HFFc6 (cell line): ENCODE measurements at places on chromosomes 5 and 9.

- no peak for DNase-seq
Measured at GRCh38 chr5:95726811-95727763, 4.0 kb upstream of the RHOBTB3 start.

DNA sequence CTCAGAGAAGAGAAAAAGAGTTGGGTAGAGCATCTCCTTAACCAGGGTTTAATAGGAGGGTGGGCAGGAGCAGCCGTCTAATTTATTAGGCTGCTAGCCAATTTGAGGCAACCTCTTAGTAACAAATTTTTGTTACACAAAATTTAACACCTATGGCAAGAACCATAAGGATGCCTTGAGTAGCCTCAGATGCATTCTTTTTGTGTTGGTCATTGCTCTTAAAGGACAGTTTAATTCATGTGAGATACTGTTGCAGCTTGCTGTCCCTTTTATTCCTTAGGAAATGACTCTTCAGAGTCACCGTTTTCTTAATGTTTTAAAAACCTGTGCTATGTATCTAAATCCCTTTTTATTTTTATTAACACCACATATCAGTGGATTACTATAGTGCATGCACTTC, 255.1 kb downstream of the MAST4 start:
- no peak for DNase-seq

- no peak for DNase-seq
Measured at GRCh38 chr5:91142819-91143218, 240.3 kb downstream of the ARRDC3 start.

DNA sequence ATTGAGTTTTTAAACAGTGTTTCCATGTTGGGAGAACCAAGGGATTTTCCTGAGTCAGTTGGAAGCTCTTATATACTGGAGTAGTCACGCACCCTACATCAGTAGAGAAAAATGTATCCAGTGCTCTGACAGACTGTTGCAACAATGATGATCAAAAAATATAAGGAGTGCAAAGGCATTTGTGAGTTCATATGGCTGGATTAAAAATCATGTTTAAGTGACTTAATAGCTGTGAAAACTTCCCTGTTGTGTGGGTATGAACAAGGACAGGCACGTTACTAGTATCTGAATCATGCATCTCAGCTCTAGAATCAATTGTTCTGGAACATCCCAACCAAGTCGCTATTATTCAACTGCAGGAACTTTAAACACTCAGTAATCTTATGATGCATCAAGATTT, 229.7 kb downstream of the ROR2 start:
- no peak for DNase-seq

- DNase-seq, result peak; percentile 9
Measured at GRCh38 chr5:122805481-122805880, 30.6 kb downstream of the SNX2 start.

DNA sequence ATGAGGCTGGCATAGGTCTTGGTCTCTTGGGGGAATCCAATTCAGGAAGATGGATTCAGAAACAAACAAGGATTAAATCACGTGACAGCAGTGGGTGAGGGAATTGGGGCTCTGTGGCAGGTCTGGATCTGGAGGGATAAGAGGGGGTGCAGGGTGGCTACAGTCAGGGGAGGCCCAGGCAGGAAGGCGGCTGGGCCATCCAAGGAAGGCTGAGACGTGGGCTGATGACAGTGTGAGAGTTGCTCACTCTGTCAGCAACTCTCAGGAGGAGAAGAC, 65.8 kb upstream of the COL5A1 start:
- DNase-seq, result no peak

GRCh38 chr9:135714242-135715055, 12.5 kb downstream of the KCNT1 start:
- no peak for DNase-seq

DNA sequence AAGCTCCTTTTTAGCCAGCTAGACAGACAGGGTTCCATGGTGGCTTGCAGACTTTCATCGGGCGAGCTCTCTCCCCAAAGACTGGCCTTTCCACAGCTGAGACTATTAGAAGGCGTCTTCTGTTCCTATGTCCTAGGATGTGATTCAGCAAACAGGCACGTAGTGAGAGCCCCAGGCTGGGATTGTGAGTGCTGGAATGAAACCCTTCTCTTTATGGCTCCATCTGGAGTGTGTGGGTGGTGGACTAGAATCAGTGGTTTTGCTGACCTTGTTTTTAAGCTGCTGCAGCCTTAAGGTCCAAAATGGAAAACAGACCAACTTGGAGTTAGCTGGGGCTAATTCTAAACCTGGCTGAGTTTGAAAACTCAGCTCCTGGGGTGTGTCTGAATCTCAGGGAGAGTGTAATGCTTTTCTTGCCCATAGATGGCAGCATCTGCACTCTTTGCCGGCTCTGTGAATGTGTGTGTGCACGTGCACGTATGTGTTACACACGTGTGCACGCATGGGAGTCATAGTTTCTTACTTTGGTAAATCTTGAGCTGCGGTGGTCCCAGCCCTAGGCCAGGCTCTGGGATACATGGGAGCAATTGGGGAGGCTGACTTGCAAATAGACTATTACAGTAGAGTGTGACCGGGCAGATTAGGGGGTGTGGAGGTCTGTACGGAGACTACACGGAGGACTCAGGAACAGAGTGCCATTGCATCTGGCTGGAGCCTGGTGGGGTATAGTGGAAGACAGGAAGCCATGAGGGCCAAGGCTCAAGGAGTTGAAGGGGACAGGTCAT, 10.7 kb downstream of the GSN start:
- DNase-seq, result peak; percentile 98

DNA sequence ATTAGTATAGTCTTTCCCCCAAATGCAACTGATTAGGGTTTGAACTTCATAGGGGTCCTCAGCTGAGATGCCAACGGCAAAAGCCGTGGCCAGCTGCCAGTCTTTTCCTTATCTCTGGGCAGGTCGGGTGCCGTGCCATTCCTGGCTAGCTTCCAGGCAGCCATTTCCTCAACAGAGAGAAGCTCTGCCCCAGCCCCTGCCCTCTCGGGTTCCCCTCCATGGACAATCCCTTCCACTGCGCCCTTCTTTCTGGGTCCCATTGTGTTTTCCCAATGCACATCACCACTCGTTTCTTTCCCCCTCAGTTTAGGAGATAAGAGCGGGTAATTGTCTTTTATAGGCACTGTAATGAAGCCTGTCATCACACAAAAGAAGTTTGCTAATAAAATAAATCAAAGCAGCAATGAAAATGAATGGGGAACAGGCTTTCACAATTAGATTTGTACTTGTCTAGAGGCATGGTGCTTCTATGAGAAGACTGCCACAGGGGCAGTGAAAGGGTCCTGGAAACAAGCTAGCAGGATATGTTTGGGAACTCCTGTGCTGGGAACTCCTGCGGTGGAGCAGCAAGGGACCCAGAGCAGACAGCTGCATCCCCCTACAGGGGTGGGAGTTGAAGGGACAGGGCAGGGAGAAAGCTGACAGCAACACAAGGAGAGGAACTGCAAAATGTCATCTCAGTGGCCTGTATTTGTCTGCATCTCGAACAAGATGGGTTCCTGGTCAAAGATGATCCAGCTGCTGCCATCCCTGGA, 48.0 kb upstream of the SAP30L start:
- DNase-seq, result no peak

DNA sequence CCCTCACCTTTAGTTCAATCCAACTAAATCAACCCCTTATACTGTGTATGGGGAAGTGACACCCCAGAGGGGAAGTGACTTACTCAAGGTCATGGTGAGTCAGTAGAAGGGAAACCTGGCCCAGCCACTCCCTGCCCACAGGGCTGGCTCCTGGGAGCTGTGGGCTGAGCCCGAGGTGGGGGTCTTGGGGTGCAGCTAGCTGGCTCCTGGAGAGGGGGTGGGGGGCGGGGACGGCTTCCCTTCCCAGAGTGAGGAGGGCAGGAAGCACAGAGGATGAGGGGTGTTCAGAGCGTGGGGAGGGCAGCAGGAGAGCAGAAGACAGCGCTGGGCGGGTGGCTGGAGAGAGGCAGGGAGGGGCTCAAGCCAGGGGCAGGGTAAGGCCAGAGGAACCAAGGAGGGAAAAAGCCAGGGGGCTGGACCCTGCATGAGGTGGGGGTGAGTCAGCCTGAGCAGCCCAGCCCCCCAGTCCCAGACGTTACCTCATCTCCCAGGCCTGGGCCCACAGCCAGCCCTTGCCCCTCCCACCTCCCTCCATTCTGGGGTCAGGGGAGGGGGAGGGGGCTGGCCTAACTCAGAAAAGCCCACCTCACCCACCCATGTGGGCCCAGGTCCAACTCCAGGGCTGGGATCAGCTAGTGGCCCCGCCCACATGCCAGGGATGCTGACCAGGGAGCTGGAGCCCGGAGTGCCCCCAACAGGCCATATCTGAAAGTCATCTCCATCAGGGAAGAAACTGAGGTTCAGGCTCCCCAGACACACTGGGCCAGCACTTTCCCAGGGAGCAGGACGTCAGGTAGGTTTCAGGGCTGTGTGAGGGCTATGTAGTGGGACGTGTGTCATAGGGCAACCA, 2.8 kb downstream of the PDLIM7 start:
- DNase-seq, result peak; percentile 87

DNA sequence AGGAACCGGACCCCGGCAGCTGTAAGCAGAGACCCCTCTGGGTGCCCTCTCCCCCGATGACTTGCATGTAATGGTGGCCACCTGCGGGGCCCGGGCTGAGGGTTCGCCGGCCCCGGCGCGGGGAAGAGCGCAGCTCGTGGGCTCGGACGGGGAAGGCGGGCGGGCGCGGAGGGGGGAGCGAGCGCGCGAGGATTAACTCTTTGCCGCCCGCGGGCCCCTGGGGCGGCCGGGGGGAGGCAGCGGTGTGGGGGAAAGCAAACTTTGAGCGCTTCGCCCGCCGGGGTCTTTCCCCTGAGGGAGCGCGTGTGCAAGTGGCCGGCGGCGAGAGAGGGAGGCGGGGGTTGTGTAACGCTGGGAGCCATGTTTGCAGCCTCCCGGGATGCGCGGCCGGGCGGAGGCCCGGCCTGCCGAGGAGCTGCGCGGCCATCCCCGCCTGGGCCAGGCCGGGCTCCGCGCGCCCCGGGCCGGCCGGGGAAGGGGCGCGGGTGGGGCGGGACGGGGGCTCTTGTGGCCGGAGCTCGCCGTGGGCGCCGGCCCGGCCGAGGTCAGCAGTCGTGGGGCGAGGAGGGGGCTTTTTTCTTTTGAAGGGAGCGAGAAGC, 547 bp downstream of the ANP32B start:
- DNase-seq, result no peak

GRCh38 chr9:107068581-107068980, 205.6 kb downstream of the ZNF462 start:
- no peak for DNase-seq

DNA sequence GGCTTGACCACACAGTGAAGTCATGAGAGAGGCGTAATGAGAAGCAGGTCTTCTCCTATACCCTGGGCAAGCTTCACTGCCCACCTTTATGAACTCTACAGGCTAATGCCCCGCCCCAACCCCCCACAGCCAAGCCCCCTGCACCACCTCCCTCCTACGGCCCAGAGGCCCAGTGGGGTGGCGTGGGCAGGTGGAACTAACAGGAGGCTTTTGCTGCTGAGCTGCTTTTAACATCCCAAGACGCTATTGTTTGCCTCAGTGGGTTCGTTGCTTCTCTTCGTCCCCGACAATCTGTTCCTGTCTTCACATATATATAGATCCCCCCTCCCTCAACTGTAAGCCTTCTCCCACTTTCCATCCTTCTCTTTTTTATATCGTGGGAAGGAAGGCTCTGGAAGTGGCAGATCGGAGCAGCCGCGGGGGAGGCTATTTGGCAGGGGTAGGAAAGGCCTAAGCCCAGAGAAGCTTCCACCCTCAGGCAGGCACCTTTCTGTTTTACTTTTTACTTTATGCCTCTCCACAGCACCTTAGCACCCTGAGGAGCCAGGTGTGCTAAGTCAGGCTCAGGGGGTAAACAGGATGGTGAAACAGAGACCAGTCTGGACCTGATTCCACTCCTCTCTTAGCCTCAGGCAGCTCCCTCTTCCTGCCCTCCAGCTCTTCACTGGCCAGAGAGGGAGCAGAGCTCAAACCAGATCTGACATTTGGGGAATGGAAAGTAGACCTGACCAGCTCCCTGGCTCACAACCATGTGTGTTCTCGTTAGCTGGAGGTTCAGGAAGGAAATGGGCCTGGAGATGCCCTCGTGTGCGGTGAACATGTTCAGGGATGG, 26.5 kb downstream of the CD74 start:
- no peak for DNase-seq

- peak; percentile 30 for DNase-seq
Measured at GRCh38 chr5:78647838-78648358, 674 bp downstream of the LHFPL2 start.

DNA sequence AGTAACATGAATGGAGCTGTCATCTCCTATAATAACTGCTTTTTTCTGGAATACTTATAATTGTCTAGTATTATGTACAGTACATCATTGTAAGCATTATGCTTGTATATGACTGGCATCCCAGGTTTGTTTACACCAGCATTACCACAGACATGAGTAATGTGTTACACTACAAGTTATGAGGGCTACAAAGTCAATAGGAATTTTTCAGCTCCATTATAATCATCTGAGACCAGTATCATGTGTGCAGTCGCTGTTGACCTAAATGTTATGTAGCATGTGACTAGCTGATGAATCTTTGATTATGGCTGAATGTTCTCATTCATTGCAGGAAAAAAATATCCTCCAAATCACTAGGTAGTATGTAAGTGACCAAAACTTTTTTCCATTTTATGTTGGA, 2.2 kb downstream of the ZCCHC9 start:
- DNase-seq, result peak; percentile 90

DNA sequence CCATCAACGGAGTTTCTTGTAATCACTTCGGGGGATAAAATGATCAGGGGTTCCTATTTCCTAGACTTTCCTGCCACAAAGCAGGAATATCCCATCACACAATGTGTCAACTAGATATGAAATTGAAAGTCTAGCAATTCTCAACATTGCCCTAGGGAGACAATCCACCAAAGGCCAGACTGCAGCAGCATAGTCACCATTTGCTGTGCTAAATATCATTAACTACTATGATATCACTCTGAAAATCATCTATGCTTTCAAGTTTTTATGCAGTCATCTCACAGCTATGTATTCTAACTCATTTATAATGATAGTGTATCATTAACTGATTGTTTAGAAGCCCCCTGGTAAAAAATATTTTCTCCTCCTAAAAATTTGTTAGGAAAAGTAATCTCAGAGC, 342.6 kb upstream of the CDH6 start:
- no peak for DNase-seq

- DNase-seq, result no peak
Measured at GRCh38 chr9:92716557-92716956, 46.6 kb upstream of the IPPK start.

GRCh38 chr9:115164511-115164974, 46.6 kb upstream of the TNC start:
- DNase-seq, result peak; percentile 18

GRCh38 chr5:139950436-139950835, 92.7 kb downstream of the NRG2 start:
- DNase-seq, result no peak

- no peak for DNase-seq
Measured at GRCh38 chr9:89080193-89080592, 88.9 kb downstream of the S1PR3 start.

GRCh38 chr9:13962006-13962405, 351.9 kb downstream of the NFIB start:
- no peak for DNase-seq

GRCh38 chr9:127833555-127833954, 20.9 kb downstream of the ENG start:
- peak; percentile 43 for DNase-seq

DNA sequence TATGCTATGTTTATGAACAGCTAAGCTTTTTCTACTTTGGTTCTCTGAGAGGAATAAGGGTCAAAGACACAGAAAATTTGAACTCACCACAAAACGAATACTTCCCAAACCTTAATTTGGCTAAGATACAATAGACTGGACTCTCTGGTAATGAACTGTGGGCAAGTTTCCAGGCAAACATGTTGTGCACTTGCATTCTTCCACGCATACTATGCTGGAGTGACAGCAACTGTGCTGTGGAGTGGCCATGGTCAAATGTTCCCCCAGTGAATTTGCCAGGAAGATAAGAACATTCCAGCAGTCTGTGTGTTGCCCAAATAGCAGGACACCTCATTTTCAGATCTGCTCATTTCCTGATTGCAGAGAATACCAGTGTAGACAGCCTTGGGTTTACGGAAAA, 275.3 kb upstream of the IL12B start:
- no peak for DNase-seq
